ENCODE measurements at places on chromosomes 1 and 21.

- DNase-seq, result peak; percentile 98
These were observed 55.9 kb downstream of the CD58 start for GRCh38 chr1:116514708-116515525.

GRCh38 chr1:230366504-230366915, 59.6 kb downstream of the PGBD5 start:
- DNase-seq, result no peak

DNA sequence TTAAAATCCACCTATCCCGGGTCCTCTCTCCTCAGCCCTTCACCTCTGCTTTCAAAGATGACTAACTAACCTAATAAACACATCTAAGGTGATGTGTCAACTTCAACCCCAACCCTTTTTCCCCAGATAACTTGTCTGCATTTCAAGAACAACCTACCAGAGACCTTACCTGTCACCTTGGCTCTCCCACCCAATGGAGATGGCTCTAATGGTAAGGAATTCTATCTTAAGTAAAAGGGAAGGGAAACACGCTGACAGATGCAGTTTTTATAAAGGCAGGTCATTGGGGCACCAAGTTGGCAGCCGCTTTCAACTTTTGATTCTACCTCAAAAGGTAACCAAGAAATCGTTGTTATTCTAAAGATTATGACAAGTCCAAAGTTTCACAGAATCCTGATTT, 37.6 kb downstream of the MRPL39 start:
- no peak for DNase-seq

- no peak for DNase-seq
These were observed 24.6 kb downstream of the PADI2 start for GRCh38 chr1:17094664-17095063.

GRCh38 chr1:97728436-97728835, 192.4 kb downstream of the DPYD start:
- no peak for DNase-seq
